ENCODE measurements at places on chromosomes 3 and 15. TPM values are rescaled to one million over a fixed set of nuclear protein-coding genes. Genes with fewer than 3 reads are reported as not detected.
A peak's percentile ranks its signal among the peaks of the same experiment; 100 is the strongest.

ATP2B2 gene
- 0.72 TPM for total RNA-seq

LDHAL6B gene
- not detected for total RNA-seq

TRIM59 gene
- total RNA-seq, result 19.7 TPM

GOLGA6A gene
- total RNA-seq, result not detected

HRG gene
- not detected for total RNA-seq

SLC12A8 gene
- total RNA-seq, result 26.6 TPM

RARRES1 gene
- total RNA-seq, result 3.7 TPM

HACD2 gene
- 34.0 TPM for total RNA-seq

GRCh38 chr3:122864498-122864897, 69.6 kb downstream of the SLC49A4 start:
- no peak for DNase-seq

DNA sequence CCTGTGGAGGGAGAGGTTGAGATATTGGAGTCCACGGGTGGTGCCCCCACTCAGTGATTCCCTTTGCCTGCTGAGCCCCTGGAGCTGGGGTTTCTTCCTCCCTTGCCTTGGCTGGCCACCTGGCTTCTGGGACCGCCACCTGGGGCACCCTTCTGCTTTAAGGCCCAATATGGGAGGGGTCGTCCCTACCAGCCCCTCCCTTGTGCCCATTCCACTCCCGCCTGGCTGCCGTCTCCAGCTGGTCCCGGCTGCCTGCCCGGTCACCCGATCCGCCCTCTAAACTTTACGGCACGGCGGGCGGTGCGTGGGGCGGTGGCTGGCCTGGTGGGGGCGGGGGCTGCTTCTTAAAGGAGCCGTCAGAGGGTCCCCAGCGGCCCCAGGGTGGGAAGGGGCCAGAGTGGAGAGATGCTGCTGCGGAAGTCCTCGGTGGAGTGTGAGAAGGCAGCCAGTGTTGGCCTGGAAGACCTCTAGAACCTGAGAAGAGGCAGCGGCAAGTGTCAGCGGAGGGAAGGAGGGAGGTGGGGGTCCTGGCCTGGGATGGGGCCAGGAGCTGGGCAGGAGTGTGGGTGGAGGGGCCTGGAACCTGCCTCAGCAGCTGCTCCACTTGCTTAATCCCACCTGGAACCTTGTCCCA, 1.6 kb upstream of the SEMA3B start:
- no peak for DNase-seq

DNA sequence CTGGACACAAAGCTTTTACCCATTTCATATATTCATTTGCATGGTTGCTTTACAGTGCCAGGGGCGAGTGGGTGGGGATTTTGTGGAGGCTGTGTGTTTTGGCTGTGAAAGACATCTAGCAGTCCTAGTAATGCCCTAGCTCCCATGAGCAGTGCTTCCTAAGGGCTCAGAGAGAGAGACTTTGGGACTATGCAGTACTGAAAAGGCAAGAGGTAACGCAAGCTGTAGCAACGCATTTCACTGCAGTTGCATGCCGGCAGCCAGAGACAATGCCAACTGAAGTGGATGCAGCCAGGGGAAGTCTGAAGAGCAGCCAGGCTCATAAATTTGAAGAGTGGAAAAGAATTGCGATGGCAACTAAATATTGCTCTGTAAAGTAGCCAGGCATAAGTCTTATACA, 27.4 kb upstream of the ATP10A start:
- no peak for DNase-seq

GRCh38 chr15:50182219-50183013, 420 bp downstream of the SLC27A2 start:
- no peak for DNase-seq

GRCh38 chr3:39150148-39150802, 3.1 kb downstream of the CSRNP1 start:
- peak; percentile 28 for DNase-seq

- peak; percentile 71 for DNase-seq
Observed at GRCh38 chr3:17645074-17645698, 97.2 kb downstream of the TBC1D5 start.

DNA sequence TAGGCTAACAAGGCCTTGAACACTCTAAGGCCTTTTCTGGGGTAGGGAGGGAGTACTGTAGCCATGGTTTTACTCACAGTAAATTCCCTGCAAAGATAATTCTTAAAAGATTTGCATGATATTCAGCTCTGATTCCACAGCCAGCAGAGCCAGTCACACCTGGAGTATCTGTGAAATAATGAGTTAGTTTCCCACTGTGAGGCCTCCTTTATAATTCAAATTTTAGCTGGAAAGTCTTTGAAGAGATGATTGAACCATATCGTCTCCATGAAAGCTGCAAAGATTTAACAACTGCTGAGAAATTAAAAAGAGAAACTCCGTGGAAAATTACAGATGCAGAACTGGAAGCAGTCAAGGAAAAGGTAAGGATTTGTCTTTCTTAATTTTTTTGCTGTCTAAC, 32.3 kb upstream of the DUT start:
- no peak for DNase-seq

GRCh38 chr3:195255571-195256501, 15.1 kb downstream of the XXYLT1 start:
- no peak for DNase-seq

DNA sequence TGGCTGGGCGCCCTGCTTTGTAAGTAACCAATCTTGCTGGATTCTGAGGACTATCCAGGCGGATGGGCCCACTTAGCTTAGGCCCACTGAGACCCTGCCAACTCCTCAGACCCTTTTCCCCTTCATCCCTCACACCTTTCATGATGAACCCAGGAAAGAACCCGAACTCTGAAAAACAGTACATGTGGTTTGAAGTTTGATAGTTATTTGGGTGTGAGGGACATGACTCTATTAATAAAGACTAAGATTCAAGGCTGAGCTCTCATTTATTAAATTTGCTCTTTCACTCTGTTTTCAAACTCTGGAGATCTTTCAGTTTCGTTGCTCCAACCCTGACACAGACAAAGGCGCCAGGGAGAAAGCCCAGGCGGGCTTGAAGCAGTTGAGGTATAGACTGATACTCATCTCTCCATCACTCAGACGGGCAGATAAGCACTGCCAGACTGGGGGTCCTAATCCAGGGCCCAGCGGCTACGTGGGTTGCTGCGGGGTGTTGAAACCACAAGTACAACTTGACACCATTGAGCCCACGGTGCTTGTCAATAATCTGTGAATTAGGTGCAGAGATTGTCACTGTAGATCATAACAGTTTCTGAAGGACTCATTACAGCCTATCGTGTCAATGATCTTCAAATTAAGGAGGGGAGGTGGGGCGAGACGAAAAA, 7.2 kb upstream of the SOX2 start:
- DNase-seq, result no peak

- peak; percentile 64 for DNase-seq
Observed at GRCh38 chr3:160941885-160942494, 163.2 kb downstream of the B3GALNT1 start.

DNA sequence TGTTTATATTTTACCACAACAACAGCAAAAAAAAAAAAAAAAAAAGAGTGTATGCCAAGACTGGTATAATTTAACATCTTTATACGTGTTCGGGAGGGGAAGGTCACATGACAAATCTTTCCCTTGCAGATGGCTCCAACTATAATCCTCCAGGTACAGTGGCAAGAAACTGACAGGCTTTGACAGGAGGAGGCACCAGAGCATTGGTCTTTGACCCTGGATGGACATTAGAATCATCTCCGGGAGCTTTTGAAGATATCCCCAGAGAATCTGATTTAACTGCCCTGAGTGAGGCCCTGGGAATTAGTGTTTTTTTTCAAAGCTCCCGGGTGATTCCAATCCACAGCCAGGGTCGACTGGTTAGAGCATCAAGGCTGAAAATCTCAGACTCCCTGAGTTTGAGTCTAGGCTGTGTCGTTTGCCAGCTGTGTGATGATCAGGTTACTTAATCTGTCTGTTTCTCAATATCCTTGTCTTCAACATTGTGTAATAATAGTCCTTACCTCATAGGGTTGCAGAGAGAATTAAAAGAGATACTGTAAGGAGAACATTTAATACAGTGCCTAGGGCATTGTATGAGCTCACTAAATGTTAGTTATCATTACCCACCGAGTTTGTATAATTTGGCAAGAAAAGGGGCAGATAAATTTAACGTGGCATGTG, 8.9 kb upstream of the SEMA5B start:
- DNase-seq, result peak; percentile 29

- DNase-seq, result peak; percentile 4
Observed at GRCh38 chr15:49742381-49742780, 121.5 kb downstream of the DTWD1 start.

DNA sequence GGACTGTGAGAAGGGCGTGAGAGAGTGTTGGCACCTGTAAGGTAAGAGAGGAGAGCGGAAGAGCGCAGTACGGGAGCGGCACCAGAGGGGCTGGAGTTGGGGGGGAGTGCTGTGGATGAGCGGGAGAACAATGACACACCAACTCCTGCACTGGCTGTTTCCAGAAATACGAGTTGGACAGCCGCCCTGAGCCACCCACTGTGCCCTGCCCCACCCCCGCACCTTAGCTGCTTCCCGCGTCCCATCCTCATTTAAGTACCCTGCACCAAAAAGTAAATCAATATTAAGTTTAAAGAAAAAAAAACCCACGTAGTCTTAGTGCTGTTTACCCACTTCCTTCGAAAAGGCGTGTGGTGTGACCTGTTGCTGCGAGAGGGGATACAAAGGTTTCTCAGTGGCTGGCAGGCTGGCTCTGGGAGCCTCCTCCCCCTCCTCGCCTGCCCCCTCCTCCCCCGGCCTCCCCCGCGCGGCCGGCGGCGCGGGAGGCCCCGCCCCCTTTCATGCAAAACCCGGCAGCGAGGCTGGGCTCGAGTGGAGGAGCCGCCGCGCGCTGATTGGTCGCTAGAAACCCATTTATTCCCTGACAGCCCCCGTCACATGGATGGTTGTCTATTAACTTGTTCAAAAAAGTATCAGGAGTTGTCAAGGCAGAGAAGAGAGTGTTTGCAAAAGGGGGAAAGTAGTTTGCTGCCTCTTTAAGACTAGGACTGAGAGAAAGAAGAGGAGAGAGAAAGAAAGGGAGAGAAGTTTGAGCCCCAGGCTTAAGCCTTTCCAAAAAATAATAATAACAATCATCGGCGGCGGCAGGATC, at the start of gene SOX2:
SOX2 (plus strand) TSS at position 601 of the 811 bp plus-strand sequence. CDS start 436 bp downstream, outside the sequence.
- peak; percentile 63 for DNase-seq

GRCh38 chr3:2910997-2911396, 199.2 kb downstream of the IL5RA start:
- no peak for DNase-seq

DNA sequence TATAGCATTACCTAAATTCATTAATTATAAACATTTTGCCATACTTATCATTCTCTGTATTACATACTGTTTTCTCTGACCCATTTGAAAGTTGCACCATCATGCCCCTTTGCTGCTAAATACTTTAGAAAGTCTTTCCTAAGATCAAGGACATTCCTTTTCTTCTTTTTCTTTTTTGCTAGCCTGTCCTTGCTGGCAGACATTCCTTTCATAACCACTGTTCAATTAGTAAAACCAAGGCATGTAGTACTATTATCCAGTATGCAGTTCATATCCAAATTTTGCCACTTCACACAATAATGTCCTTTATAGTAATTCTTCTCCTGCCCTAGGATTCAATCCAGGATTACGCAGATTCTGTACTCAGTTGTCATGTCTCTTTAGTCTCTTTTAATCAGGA, 321.0 kb upstream of the C2CD4B start:
- no peak for DNase-seq

DNA sequence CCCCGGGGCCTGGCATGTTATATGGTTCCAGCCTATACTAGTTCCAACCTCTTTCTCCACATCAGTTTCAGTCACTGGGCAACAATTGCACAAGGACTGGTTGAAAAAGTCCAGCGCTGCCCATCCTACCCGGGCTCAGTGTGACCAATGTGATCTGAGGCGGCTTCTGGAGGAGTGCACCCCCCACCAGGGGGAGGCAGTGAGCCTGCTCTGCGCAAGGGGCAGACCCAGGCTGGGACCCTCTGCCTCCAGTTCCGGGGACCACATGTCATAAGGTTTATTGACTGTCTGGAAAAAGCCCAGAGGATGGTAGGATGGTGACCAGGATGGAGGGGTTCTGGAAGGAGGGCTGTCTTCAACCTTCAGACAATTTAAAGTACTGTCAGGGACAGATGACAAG, 25.6 kb upstream of the NR2E3 start:
- no peak for DNase-seq

DNA sequence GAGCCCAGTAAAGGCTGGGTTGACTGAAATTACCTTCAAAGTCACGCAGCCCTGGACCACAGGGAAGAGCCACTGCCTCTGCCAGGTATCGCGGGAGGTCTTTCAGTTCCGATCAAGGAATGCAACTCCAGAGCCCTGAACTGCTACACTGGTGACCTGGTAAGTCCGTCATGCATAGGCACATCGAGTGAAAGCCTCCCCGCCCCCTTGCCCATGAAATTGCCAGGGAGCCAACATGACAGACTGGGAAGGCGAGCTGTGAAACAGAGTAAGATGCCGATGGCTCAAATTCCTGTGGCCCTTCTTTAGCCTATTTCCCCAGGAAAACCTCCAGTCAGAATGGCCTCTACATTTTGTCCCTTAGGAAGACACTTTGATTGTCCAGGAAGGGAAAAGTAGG, 2.3 kb upstream of the GP5 start:
- DNase-seq, result no peak

- DNase-seq, result no peak
Observed at GRCh38 chr3:154759966-154760365, 320.2 kb upstream of the MME start.

DNA sequence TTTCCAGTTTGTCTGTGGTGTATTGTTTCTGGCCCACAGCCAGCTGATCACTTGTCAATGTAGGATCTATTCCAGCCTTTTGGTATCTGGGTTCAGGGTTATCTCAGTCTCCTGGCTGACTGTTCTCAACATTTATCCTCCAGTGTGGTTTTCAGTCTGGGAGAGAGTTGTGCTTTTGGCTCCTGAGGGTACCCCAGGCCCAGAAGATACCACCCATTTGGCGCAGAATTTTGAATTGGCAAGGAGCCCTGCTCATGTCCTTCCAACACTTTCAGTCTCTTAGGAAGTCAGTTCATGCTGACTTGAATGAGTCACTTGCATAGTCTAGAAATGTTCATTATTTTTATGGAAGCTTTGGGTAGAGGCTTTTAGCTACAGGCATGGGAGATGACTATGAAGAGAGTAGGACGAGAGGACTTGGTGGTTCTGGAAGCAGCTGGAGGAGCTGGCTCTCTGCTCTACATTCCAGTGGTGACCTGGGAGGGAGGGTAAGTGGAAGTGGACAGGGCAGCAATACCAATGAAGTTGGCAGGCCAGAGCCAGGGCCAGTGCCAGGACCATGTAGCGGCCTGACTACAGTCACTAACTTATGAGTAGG, 7.2 kb downstream of the POLR2H start:
- peak; percentile 20 for DNase-seq

GRCh38 chr3:78647726-78648125, 1120.1 kb downstream of the ROBO1 start:
- DNase-seq, result no peak

DNA sequence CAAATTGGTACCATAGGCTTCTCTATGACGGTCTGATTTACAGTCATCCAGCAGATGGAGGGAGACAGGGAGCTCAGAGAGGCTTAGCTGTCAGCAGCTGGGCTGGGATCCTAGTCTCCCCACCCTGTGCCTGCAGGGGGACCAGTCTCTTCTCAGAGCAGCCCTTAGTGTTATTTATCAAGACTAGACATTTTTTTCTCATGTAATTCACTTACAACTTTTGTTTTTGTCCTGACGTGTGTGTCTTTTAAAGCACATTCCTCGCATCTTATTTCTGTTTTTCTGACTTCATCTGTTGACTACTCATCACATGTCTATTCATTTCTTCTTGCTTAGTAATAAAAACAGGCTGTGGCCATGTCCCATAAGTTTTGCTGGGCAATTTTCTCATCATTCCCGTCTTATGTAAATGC, 116.1 kb downstream of the KLF13 start:
- peak; percentile 74 for DNase-seq

GRCh38 chr3:115186351-115187148, 39.5 kb upstream of the ZBTB20 start:
- peak; percentile 8 for DNase-seq

Data from RPMI7951 (cell line).